ENCODE measurements at places on chromosomes 5 and 9.

DNA sequence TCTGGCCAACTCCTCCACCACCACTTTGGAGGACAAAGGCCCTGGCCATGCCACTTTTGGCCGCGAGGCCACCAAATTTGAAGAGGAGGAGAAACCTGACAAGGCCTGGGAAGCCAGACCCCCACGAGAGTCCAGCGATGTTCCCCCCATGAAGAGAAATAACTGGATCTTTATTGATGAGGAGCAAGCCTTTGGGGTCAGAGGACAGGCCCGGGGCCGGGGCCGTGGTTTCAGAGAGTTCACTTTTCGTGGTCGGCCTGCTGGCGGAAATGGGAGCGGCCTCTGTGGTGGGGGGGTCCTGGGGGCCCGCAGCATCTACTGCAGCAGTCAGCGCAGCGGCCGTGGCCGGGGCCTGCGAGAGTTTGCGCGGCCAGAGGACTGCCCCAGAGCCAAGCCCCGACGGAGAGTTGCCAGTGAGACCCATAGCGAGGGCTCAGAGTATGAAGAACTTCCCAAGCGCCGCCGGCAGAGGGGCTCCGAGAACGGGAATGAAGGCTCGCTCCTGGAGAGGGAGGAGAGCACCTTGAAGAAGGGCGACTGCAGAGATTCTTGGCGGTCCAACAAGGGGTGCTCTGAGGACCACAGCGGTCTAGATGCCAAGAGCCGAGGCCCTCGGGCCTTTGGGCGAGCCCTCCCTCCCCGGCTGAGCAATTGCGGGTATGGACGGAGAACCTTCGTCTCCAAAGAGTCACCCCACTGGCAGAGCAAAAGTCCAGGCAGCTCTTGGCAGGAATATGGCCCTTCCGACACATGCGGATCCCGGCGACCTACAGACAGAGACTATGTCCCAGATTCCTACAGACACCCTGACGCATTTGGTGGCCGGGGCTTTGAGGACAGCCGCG lies 27.4 kb upstream of the POMT1 start:
- DNase-seq: no peak

DNA sequence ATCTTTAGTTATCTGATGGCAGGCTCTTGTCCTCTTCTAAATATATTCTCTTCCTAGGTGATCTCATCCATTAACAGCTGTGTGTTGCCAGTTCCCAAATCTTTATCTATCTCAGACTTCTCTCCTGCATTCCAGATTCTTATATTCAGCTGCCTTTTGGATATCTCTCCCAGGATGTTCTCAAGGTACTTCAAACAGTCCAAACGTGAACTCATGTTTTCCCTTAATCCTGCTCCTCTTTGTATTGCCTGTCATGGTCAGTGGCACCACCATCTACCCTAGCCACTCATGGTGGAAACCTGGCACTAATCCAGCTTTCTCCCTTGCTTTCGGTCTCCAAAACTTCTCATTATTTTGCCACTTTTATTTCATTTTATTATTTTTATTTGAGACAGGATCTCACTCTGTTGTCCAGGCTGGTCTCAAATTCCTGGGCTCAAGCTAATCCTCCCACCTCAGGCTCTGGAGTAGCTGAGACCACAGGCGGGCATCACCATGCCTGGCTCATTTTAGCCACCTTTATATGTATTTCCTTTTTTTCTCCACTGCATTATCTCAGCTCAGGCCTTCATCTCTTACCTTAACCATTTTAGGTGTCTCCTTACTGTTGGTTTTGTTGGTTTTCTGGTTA lies 3.8 kb downstream of the ZFYVE16 start:
- DNase-seq: peak; percentile 13

- peak; percentile 87 for DNase-seq
Observed at GRCh38 chr9:131393622-131394463, at the start of gene PRRC2B. Gene PRRC2B, plus strand, starts transcription at chr9:131394086. Its CDS starts 36,059 bp downstream, at chr9:131430145.

- peak; percentile 65 for DNase-seq
Observed at GRCh38 chr5:176628406-176629228, 1.7 kb downstream of the SNCB start.

DNA sequence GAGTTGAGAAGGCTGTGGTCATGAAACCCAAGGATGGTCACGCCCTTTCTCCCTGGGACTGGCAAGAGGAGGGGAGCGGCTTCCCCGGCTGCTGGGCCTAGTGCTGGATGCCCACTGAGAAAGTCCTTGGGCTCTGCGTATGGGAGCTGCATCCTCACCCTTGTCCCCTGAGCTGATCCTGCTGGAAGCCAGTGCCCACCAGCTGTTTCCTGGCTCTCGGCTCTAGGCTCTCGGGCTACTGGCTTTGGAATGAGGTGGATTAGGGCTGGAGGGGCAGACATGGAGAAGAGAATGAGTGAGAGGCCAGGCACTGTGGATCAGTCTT lies 149.3 kb upstream of the PPP1R26 start:
- no peak for DNase-seq

- no peak for DNase-seq
Observed at GRCh38 chr5:139387611-139388197, 2.0 kb downstream of the MZB1 start.

Measured in dermis blood vessel endothelial cell (primary cell).